ENCODE measurements at places on chromosomes 1 and 21.

- DNase-seq = no peak
Measured at GRCh38 chr1:36900128-36900527, 134.2 kb downstream of the GRIK3 start.

DNA sequence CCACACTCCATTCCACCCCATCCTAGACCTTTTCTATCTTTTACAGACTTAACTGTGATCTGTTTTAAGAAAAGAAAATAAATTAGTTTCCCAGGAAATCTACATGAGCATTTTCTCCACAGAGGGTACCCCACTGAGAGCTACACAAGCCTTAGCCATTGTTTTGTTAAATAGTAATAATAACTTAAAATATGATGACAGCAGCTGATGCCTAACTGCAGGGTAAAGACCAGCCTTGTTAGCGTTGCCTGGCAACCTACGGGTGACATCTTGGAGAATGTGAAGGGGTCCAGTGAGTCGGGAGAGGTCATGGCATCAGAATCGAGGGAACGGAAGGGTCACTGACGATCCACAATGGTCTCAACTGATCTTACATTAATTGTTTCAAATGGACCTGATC, 233.2 kb upstream of the PBX1 start:
- no peak for DNase-seq

GRCh38 chr1:235014756-235015155, 113.9 kb downstream of the TOMM20 start:
- DNase-seq = no peak

GRCh38 chr1:40302475-40302874, 14.6 kb downstream of the COL9A2 start:
- DNase-seq = no peak

- DNase-seq = no peak
Measured at GRCh38 chr1:118077331-118078045, 107.5 kb downstream of the SPAG17 start.

DNA sequence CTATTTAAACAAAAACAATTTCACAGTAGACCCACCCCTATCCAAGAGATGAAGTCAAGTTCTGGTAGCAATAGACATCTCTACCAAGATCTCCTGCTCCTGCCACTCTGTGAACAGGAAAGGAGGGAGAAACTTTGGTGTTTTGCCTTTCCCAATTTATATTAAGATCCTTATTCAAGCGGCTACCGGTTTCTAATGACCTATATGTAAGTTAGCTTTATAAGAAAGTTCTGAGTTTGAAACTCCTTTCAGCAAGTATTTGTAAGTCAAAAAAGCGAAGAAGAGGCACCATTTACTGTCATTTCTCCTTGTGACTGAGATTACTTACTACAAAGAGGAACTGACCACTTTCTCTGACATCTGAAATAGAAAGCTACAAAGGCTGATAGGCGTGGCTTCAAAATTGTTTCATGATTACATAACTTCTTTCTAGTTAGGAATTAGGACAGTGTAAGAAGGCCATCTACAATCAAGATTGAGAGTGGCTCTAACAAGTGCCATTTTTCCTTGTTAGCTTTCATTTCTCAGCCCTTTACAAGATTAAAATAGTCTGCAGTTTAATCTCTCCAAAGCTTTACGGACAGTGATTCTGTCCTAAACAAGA, at the start of gene MNDA:
Gene MNDA, plus strand, starts transcription at position 448 of the 604 bp plus-strand sequence. CDS start 10,803 bp downstream, outside the sequence.
- DNase-seq = no peak

DNA sequence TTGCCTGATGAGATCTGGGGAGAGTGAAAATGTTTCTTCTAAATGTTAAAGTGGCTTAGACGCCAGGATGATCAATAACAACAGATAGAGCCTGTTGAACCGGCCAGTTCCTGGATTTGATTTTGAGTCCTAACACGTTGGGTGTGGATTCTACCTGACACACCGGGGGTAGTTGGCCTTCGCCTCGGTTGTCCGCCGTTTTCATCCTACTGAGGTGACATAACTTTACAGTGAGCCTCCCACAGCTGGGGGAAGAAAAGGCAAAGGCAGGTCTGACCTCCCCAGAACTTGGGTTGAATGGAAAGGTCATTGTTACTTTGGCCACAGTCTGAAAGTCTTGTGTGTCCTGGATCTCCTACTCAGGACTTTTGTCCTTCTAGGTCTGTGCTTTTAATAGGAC, 1.1 kb downstream of the PGD start:
- no peak for DNase-seq

DNA sequence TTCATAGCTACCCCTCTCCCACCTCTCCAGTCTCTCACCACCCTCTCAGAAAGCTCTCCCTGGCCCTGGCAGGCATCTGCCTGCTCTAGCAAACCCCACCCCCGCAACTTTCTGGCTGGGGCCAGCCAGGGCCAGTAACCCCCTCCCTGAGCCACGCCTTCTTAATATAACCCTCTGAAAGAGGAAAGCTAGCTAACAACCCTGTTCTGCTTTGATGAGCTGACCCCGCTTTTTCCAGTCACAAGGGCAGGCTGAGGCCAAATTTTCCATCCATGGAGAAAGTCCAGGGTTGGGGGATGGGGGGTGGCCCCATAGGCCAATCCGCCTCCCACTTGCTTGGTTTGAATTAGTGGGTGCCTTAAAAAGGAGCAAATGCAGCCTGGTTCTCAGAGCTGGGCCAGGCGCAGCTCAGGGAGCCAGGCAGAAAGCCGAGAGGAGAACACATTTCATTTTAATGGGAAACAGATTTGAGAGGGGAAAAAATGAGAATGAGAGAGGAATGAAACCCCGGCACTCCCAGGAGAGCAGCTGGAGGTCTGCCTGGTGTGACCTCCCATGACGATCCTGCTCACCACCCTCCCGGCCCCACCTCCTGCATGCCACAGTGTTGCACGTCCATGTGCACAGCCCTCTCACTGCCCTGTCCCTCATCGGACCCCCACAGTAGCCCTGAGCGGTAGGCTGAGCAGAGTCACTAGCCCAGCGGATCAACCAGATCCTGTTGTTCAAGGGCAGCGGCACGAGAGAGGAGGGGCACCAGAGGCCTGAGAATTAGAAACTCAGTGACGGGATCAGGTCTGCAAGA, 62.3 kb downstream of the OPTC start:
- DNase-seq = no peak

- DNase-seq = no peak
Measured at GRCh38 chr1:208499601-208500000, 255.4 kb upstream of the PLXNA2 start.

GRCh38 chr1:46527474-46528296, 23.8 kb downstream of the KNCN start:
- peak; percentile 60 for DNase-seq

GRCh38 chr1:67601539-67601938, 83.5 kb upstream of the GADD45A start:
- no peak for DNase-seq

GRCh38 chr1:228174482-228175315, 9.1 kb downstream of the IBA57 start:
- DNase-seq = no peak

DNA sequence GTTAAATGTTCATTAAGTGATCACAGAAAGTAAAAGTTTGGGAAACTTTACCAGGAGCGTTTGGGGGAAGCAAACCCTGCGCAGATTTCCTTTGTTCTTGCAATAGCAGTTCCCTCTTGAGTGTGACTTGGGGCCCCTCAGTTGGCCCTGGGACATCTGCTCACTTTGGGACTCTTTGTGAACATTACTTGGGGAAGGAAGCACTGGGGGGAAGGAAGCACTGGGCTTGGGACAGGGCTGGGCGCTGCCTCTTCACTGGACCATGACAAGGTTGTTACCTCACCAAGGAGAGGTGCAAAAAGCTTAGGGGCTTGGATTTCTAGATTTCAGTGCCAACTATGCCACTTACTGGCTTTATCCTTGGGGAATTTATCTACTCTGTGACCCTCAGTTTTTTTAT, 63.5 kb downstream of the ETS2 start:
- DNase-seq = no peak

DNA sequence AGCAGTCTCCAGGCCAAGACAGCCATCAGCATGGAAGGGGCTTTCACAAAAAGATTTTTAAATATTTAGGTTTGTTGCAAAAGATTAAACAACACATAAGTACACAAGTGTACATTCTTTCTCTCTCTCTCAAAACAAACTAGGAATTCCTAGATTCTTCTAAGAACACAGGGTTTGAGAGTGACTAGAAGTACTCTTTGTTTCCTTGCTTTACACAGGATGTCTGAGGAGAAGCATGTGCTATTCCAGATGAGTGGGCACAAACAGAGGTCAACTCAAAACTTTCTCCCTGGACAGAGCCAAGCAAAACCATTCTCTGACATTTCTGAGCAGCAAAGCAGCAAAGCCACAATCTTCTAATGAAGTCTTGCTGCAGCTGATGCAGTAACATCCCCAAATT, 210.6 kb upstream of the HOOK1 start:
- no peak for DNase-seq

GRCh38 chr1:35929730-35930592, 944 bp upstream of the AGO3 start:
- peak; percentile 8 for DNase-seq

DNA sequence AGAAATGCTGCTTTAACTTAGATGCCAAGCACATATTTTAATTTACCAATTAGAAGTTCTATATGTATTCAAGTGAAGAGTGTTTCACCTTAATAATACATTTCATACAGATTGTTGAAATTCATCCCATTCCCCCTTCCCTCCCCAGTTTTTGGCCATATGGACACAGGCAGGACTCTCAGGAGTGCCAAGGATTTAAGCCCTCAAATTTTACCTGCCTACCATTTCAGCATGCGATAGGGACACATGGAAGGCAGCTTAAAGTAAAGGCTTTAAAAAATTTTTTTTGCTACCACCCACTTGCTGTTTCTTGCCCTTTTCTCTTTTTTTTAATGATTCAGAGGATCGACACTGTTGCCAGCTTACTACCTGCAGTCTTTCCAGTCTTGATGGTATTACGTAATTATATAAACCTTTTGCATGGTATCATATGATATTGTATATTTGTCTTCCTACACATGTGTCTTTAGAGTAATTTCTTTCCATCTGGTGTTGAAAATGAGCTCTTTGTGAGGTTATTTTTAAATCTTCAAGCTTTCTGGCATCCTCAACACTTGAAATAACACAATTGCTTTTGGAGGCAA, 7.0 kb downstream of the EPB41 start:
- DNase-seq = no peak

DNA sequence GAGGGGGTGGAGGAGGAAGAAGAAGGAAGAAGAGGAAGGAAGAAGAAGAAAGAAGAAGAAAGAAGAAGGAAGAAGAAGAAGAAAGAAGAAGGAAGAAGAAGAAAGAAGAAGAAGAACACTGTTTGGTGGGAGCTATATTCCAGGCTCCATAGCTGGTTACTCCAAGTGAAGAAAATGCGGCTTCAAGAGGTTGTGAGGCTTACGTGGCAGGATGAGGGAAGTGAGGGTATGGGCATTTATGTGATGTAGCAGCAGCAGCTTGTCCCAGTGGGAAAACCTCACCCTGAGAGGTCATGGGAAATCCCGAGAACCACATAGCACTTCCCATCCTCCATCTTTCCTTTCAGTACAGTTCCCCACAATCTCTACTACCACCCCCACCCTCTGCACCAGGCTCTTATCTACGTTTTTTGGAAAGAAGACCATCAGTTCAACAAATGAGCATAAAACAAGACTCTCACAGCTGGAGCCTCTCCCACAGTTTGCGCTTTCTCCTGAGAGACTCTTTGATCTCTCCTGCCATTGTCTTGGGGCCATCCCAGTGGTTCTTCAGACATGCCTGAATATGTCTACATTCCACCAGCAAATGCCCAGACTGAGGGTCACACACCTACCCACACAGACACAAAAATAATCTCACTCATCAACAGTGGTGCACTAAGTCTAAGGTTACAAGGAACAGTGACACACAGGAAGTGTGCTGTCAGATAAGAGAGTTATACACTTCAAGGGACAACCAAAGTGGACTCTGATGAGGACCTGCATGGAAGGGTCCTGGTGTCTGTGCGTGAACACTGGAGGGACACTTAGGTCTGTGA, 77.9 kb upstream of the KCNJ15 start:
- DNase-seq = no peak

- DNase-seq = no peak
Measured at GRCh38 chr1:64917328-64917861, 49.0 kb downstream of the JAK1 start.

DNA sequence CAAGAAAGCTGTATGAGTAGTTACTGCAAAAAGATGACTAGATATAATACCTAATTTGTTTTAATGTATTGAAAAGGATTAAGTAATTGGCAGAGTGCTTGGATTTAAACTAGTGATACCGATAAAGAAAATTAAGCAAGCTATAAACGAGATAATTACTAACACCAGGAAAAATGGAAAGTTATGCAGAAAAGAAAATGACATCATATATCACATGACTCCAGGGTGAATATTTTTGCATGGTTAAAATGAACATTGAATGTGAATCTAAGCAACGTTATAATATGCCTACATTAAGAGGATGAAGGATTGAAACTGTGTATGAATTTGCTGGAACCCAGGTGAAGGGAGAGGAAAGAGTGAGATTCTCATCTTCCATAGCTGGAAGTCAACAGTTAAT, 644.4 kb downstream of the ADGRL2 start:
- DNase-seq = no peak

GRCh38 chr1:8625491-8625890, 191.9 kb downstream of the RERE start:
- DNase-seq = no peak

- no peak for DNase-seq
Measured at GRCh38 chr1:117803318-117803717, 126.1 kb downstream of the GDAP2 start.

DNA sequence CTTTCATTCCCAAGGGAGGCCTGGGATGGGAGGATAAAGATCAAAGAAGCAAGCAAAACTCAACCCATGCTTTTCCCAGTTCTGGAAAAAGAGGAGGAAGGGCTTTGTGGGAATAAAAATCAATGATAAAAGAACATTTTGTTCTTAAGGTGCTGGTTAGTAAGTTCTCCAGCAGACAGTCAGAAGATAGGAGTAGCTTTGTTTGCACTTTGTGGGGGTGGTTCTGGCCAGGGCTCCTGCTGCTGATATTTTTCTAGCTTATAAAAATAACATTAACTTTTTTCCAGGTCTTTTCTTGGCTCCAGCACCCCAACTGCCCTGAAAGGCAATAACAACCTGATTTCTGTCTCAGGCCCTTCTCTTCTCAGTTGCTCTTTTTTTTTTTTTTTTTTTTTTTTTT, 220.0 kb downstream of the FGGY start:
- DNase-seq = no peak

DNA sequence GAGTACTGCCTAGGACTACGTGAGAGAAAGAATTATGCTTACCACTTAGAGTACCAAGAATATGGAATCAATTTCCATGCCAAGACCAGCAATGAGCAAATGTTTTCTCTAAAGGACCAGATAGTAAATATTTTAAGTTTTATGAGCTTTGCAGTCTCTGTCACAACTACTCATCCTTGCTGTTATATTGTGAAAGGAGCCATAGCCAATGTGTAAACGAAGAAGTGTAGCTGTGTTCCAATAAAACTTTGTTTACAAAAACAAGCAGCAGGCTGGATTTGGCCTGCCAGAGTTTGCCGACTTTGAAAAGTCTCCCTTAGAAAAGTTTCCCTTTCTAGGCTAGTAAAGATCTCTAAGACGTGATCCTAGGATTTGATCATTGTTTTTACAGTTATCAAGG, 128.8 kb downstream of the PDE4B start:
- DNase-seq = no peak
